ENCODE measurements at places on chromosomes 12 and 14. TPM values are rescaled to one million over a fixed set of nuclear protein-coding genes. Genes with fewer than 3 reads are reported as not detected.

DNA sequence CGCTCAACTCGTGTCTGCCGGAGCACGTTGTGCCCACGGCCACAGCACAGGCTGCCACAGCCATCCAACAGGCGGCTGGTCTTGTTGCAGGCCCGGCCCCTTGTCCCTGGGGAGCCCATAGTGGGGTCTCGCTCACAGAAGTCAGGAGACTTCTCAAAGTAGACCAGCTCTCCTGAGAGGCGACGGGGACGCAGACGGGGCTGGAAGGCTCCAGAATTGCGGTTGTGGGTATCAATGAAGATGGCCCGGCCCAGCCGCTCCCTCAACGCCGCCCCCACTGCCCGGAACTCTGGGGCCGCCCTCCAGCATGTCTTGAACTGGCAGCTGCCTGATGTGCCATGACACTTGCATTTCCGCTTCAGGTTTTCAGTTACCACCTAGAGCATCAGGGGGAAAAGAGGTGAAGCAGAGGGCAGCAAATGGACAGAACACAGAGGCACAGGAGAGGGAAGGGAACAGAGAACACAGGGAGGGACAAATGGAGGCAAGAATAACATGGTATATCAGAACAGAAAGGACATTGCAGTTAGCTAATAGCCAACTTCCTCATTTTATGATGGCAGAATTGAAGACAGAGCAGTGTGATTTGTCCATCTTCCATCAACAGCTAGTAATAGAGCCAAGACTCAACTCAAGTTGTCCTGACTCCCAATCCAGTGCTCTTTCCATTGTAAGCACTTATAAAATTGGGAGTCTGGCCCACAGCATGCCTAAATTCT lies 5.2 kb downstream of the WNT10B start:
- DNase-seq = no peak

DNA sequence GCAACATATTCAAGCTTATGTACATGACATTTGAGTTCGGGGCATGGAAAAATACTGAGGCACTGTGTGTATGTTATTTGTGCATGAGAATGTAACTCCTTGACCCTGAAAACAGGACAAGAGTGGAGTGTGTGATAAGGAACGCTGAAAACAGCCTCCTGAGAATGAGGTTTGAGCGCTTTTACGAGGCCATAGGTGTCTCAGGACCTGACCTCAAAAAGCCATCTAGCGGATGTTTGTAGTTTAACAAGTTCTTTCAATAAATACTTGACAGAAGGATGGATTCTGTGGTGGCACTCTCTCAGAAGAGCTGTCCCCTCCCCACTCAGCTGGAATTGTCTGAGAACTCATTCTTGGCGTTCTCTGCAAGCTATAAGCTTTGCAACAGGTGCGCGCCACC lies 350.5 kb upstream of the TMTC1 start:
- DNase-seq = no peak

DNA sequence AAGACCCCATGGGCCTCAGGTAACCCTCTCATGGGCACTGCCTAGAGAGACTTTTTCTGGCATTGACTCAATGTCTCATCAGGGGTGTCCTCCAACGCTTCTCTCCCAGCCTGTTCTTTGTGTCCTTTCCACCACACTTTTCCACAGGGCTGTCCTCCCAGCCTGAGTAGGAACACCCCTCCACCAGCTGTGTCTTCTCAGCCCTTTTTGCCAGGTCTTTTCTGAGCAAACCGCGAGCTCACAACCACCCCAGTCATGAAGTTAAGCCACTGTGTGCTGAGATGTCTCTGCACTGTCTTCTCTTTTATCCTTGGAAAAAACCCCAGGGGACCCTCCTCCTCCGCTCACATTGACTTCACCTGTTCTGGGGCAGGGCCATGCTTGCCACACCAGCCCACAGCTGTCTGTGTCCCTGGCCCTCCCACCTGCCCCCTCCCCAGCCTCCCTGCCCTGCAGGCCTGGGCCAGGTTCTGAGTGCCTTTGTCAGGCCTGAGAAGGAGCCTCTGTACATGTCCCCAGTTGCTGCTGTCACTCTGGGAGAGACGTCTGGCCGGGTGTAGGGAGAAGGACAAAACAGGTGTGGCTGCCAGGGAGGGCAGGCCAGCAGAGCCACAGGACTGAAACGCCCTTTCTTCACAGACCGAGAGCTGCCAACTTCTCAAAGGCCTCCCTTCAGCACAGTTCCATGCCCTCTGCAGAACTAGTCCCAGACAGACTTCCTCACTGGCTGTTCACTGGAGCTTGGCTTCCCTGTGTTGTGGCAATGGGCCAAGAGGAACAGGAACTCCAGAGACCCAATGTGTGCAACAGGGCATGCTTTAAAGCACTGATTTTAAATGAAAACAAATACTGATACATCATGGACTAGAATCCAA lies 50.5 kb upstream of the PNMA1 start:
- no peak for DNase-seq

- DNase-seq = no peak
Observed at GRCh38 chr12:117724543-117724942, 244.2 kb downstream of the KSR2 start.

DNA sequence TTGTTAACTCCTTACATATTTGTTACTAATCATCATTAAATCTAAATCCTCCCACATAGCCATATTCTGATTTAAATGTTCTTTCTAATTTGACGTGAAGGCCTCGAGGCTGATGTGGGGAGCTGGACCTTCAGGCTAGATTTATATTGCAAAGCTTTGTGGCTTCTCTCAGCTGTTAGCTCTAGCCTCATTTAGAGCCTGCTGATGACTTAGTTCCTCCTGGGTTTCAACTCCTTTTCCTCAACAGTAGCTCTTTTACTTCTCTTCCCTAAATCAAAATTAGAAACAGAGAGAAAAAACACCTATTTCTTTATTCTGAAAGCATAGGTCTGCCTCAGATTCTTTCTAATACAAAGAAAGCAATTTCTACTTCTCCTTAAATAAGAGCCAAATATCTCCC lies 477.5 kb upstream of the CCDC196 start:
- DNase-seq = no peak

GRCh38 chr12:121170611-121171260 lies 38.1 kb downstream of the P2RX7 start:
- no peak for DNase-seq

DNA sequence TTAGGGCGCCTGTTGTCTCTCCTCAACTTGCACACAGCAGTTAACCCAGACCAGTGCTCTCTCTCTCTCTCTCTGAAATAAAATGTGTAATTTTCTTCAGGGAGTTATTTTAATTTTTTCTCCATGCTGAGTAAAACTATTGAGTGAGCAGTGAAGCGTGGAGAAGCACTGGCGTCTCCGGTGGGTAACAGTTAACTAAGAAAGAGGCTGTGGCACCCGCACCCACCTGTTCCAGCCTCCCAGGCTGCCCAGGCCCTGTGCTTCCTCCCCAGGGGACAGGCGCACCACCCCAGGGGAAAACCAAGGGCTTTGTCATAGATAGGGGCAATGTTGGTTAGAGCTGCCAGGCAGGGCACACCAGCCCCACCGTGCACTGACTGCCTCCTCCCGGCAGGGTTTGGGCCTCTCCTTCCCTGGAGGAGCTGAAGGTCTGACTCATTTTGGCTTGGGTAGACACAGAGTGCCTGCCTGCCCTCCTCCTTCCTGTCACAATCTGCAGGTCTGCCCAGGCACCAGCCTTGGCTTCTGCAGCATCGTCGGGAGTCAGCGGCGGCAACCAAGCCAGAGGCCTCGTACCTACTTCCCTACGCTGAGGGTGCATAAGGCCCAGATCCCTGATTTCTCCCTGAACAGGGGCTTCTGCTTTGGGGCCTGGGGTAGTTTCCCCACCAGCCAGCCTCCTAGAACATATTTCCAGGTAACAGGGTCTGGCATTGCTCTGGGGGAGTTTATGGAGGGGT lies 3.9 kb downstream of the HOXC5 start:
- no peak for DNase-seq

DNA sequence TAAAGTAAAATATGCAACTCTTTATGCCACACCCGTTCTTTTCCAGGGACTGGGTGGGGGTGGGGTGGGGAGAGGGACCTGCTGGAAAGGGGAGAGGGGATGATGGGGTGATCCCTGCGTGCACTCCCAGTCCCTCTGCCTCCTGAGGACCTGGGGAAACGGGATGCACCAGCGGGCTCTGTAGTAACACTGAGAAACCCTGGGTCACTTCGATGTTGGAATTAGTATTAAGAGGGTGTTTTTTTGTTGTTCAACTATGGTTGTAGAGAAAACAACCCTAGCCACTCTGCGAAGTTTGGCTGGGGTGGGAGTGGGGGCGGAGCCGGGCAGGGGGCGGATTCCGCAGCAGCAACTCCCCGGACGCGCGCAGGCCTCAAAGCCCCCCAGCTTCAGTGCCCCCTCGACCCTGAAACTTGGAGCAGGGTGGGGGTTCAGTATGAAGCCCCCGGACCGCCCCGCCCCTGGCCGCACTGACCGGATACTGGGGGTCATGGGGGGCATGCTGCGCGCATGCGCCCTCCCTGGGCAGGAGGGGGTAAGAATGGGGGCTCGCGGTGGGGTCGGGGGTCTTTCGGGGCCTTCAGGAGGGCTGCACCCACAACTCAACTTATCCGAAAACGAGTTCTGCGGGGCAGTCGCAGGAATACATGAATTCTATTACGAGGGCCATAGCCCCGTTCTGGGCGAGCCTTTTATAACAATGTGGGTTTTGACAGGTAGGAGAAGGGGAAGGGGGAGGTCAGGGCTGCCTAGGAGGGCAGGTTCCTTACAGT lies 1.3 kb upstream of the ARHGEF25 start:
- DNase-seq = no peak

- DNase-seq = no peak
Observed at GRCh38 chr14:105935384-105935783, 409.0 kb downstream of the TMEM121 start.

- no peak for DNase-seq
Observed at GRCh38 chr12:64669270-64669842, 59.1 kb downstream of the RASSF3 start.

MRPS35 gene
- 53.9 TPM for total RNA-seq

PSMD9 gene
- total RNA-seq = 66.0 TPM

RHOF gene
- total RNA-seq = 95.3 TPM

TTLL5 gene
- 36.6 TPM for total RNA-seq
